ENCODE measurements at places on chromosomes 7 and 10.

DNA sequence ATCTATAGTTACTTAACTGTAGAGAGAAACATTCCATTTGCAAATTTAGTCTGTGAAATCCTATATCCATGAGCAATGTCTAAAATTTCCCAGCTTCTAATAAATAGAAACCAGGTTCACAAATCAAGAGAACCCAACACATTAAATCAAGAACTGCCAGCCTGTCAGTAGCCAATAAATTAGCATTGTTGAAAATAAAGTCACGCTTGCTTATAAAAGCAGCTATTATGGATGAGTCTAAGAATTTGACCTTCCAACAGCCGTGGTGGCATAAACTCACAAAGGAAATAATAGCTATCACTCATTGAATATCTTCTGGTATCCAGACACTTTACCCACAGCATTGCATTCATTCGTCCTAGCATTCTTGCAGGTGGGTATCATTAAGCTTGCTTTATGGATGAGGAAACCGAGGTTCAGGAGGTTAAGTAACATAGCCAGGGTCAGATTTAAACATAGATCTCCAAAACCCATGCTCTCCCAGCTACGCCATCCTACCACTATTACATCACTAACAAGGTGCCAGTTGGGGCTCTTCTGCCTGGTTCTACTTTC, 260.1 kb upstream of the YAE1 start:
- no peak for DNase-seq

DNA sequence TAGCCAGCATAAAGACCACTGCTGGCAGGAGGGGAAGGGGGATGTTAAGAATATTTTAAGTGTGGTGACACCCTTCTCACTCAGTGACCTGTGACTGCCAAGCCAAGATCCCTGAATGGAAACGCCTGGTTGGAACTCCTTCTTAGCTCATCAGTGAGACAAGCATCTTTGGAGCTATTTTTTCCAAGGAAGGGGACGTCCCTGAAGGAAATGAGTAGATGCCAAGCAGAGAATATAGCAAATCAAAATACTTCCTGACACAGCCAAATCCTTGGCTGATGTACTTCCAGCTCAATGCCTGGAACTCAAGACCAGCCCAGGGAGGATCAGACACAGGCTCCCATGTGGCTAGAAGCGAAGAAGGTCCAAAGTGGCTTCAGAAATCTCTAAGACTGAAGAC, 82.2 kb downstream of the SORBS1 start:
- DNase-seq: no peak

DNA sequence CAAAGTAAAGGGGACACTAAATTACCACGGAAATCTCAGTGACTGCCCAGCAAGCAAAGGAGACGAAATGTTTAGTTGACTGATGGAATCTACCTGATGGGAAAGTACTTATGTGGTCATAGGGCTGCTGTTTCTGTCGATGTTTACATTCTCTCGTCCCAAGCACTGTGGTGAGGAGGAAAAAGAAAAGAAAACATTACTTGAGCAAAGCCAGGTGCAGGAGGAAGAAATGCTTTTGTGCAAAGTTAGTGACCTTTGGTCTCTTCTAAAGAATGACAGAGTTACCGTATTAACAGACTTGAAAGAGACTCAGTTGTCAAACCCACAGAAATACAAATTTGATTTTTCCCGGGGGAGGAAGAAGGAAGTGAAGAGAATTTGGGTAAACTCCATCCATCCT, 43.3 kb upstream of the FMC1 start:
- no peak for DNase-seq

DNA sequence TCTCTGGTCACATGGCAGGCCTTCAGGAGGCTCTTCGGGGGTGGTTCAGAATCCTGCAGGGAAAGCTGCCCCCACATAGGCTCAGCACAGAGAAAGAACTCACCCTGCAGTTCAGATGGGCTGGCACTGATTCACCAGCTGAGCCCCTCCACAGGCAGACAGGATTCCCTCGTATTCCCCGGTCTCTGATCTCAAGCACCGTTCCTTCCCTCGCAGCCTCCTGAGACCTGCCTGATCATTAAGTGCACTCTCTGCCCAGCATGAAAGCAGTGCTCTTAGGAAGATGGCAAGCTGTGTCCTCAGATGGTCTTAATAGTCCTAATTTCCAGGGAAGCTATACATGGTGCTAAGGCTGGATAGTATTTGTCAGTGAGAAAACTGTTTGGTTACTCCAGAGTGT, 78.2 kb upstream of the NPS start:
- DNase-seq: no peak

DNA sequence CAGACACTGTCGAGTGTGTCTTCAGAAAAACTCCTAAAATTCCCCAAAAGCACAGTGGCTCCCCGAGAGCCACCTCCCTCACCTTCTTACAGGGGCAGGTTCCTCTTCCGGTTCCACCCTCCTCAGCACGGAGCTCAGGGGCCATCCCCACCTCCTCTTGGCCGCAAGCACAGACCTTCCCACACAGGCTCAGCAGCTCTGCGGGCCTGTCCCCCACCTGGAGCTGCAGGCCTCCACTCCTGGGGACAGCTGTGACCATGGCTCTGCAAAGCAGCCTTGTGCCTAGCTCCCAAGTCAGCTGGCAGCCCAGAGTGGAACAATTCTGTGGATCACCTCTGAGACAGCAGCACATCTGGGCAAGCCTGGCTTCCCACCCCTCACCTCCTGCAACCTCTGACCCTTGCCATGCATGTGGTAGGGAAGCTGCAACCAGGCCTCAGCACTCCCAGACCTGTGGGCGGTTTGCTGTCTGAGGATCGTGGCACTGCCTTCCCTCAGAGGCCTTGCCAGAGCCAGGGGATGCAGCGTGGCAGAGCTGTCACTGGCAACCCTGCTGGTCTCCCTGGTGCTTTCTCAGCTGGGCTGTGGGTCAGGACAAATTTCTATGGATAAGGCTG, 79.7 kb downstream of the ALOX5 start:
- DNase-seq: no peak

GRCh38 chr7:36862771-36863261, 138.5 kb upstream of the AOAH start:
- DNase-seq: no peak

DNA sequence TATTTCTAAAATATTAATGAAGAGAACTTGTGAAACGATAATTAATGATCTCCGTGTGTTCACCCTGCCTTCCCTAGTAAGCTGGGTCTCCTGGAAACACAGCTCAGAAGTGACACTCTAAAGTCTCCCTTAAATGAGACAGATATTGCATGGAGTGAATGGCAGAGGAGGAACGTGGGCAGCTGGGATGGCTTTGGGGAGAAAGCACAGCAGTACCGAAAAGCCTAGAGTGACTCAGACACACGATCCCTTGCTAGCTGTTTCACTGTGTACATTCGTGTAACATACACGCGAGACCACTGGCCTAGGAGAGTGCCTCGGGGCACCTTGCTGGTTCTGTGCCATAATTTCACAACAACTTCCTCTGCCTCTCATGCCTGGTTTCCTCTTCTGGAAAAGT, 199.9 kb upstream of the TCERG1L start:
- no peak for DNase-seq

- DNase-seq: no peak
Observed at GRCh38 chr7:32532716-32533115, 37.4 kb downstream of the AVL9 start.

DNA sequence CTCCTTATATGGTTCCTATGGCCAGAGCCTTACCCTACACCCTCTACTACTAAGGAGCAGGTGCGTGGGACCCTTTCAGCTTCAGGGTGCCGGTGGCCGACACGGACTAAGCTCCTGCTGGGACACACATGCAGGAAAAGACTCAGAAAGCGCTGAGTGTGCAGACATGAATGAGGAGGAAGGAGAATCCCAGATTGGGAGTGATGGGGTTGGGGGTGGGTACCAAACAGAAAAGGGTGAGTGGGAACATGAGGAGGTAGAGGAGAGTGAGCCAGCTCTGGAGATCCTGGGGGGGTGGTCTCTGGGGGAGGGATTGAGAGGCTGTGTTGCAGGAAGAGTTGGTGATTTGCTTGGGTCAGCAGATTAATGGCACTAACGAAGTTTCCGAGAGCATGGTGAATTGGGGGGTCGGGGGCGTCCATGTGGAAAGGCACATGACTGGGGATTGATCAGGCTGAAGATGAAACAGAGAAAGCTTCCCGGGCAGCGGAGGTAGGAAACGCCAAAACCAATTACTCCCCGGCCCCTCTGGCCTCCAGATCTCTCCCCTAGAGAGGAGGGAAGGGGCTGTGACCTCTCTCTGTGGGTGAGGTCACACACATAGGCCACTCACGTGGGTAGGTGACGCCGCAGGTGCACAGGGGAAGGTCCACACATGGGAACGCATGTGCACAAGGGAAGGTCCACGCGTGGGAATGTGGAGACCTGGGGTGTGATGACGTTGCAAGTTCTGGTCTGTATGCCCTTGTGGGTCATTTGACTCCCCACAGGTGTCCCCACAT, 37.9 kb upstream of the SLF2 start:
- no peak for DNase-seq

DNA sequence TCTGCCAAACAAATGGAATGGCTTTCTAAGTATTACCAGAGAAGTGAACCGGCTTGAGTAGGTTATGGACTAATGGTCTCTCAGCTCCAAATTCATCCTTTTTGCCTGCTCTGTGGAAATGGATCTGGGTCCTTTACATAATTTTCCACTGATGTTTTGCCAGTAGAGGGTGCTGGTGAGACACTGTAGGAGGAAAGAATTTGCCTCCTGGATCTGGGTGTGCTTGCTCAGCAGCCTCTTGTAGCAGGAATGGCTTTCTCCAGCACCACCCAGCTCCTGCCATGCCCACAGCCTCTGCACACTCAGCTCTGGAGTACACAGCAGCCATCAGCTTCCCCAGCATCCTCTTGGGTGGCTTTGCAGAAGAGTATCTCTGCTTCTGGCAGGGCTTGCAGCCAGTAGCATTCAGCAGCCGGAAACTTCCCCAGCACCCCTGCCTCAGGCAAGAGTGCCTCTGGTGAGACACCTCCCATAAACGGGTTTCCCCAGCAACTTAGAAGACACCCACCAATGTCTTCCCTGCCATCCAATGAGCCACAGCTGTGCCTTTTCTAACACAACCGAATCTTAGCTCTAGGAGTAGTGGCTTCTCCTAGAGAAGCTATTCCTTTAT, 235.0 kb upstream of the PLPP4 start:
- DNase-seq: peak; percentile 20

- DNase-seq: no peak
Observed at GRCh38 chr7:108406222-108406890, 49.9 kb downstream of the NRCAM start.
